Umbilical cord (tissue), 2 donors: ENCODE measurements at places on chromosomes 6 and 20.

DNA sequence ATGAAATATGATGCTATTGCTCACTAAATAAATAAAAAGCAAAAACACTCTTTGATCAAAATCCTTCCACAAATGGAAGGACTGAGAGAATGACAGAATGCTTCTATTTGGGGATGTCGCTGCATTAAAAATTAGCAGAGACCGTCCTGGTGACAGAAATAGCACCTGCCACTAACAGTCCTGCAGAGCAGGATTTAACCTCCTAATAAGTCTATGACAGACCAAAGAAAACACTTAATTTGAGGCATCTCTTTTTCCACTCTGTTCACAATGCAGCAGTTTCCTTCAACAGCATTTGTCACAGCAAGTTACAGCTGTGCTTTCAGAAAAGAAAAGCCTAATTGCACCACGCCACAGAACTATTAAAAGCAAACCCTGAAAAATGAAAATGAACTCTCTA is 140.6 kb upstream of the BEND6 start:
- no peak for DNase-seq

- DNase-seq = peak; percentile 79
Observed at GRCh38 chr6:85482905-85483700, 33.2 kb downstream of the NT5E start.

DNA sequence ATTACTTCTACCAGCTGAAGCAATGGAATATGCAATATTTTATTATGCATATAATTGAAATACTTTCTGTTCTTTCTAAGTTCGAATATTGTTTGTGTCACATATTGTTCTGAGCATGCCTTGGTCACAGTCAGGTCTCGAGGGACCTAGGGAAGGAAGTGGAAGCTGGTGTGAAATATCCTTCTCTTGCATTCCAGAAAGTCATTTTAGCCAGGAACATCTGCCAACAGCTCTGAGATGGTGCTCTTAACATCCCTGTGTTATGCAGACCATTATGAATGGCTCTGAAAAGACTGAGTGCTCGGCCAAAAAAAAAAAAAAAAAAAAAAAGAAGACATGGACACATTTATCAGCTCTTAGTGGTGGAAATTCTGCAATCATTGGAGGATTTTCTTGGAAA is 132.7 kb upstream of the JAG1 start:
- no peak for DNase-seq

DNA sequence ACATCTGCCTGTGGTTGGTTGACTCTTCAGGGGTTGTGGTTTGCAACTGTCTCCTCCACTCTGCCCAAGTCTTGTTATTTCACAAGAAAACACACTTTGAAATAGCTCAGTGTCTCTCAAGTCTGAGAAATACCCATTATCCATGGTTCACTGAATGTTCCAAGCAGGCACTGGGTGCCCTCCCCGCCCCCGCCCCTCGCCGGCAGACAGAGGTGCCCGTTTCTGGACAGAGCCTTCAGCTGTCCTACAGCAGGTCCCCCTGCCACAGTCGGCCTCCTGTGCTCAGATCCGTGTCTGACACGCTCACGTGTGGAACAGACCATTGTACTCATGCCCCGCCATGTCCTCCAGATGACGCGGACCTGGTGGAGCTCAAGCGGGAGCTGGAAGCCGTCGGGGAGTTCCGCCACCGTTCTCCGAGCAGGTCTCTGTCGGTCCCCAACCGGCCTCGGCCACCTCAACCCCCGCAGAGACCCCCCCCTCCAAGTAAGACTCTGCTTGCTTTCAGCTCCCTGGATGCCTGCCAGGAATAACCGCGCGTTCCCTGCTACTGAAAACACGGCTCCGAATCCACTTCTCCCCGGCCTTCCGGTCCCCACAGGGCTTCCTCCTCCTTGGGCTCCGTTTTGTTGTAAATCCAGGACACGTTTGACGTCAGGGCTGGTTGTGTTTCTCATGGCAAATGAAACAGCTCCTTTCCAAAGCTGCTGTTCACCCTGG is 81.4 kb downstream of the SERAC1 start:
- no peak for DNase-seq

GRCh38 chr6:143543435-143543834 is 31.9 kb upstream of the FUCA2 start:
- DNase-seq = no peak

GRCh38 chr6:152499931-152500330 is 137.2 kb downstream of the SYNE1 start:
- DNase-seq = peak; percentile 5

- DNase-seq = peak; percentile 36
Observed at GRCh38 chr6:166595061-166595780, 8.7 kb upstream of the RAMACL start.

GRCh38 chr6:157454762-157455714 is 74.0 kb downstream of the ZDHHC14 start:
- no peak for DNase-seq

DNA sequence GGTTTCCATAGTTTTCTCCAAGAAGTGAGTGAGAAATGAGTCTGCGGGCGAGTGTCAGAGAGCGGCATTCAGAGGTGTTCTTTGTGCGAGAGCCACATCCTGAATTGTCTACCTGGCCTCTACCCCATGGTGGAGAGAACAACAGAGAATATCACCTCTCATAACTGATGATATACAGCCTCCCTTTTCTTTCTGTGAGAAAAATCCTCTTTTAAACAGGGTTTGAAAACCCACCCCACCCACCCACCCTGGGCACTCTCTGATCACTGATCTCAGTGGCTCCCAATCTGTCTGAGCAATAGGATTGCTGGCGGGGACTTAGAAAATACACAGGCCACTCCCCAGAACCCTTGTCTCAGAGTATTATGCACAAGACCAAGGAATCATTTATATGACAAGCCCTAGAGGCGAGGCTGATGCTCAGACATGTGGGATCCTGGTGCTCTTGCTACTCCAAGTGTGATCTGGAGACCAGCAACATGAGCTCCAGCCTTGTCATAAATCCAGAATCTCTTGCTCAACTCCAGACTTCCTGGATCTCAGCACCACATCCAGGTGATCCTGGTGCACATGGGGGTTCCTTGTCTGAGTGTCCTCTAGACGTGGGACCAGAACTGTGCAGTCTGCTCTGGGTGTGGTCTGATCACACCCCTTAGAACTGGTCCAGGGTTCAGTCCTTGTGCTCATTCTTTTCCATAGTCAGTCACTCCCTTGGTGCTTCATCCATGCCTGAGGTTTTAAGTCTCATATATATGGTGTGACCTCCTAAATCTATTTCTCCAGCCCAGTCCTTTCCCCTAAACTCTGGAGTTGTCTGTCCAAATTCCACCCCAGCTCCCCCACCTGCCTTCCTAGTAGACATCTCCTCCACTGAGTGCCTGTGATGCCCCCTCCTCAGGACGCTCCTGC is 5.3 kb downstream of the HLA-B start:
- DNase-seq = no peak

GRCh38 chr6:90483116-90483839 is 103.6 kb downstream of the MAP3K7 start:
- DNase-seq = no peak

DNA sequence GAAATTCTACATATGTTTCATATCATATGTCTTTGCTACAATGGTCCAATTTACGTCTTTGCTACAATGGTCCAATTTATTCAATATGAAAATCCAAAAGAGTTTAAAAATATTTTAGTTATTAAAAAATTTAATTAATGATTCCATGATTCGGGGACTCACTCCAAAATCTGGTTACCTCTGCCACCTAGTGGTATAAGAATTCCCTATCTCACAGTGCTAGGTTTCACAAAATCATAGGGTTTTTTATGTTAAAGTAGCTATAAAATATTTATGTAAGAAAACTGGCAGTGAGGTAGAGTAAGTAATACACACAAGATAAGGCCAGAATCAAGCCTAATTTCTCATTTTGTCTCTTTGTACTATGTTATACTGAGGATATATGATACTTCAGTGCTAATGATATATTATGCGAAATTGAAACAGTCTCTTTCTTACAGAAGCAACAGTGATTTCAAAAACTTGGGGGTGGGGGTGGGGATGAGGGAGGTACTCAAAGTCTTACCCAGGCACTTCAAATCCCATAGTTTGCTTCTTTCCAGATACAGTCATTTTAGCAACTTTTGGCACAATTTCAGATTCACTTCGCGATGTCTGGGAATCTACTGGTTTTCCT is 52.3 kb downstream of the HBS1L start:
- DNase-seq = peak; percentile 7

GRCh38 chr20:44856856-44857448 is 28.6 kb upstream of the YWHAB start:
- DNase-seq = no peak

DNA sequence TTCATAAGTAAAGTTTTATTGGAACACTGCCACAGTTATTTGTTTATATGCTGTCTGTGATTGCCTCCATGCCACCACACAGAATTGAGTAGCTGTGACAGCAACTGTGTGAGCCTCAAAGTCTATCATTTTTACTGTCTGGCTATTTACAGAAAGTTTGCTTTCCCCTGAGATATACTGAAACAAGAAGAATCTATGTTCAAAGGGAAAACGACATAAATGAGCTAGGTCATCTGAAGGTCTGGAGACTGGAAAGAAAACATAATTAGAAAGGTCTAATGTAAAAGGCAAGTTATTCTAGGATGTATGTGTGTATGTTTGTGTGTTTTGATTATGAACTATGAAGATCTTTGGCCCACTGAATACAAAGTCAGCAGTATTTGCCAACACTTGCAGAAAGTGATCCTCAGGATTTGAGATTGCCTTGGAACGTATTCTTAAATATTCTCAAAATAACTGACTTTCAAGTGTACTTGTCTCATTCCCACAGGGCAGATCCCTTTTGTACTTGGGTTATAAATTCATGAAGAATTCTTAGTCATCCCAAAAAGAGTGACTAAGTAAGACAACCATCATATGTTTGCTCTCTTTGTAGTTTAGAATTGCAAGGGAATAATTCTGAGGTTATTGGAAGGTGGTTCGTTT is 677.7 kb downstream of the DOK5 start:
- DNase-seq = peak; percentile 61

GRCh38 chr20:24648919-24649318 is 179.5 kb downstream of the SYNDIG1 start:
- no peak for DNase-seq

DNA sequence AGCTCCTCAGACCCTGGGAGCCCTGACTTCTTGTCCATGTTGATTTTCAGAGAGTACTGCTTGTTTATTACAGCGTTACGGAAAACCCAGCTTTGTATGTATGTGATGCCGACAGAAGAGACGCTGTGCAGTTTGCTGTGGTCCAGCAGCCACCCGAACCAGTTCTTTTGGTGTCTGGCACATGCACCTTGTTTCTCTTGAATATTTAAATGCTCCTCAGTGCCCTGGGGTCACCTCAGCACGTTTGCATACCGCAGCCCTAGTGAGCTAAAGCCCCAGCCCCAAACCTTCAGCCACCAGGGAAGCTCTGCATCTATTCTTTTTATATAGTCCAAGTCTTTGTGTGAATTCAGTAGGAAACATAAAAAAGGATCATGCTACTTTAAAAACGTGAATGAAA is 39.9 kb downstream of the AFDN start:
- no peak for DNase-seq

GRCh38 chr20:61307686-61308476 is 55.8 kb downstream of the CDH4 start:
- no peak for DNase-seq

DNA sequence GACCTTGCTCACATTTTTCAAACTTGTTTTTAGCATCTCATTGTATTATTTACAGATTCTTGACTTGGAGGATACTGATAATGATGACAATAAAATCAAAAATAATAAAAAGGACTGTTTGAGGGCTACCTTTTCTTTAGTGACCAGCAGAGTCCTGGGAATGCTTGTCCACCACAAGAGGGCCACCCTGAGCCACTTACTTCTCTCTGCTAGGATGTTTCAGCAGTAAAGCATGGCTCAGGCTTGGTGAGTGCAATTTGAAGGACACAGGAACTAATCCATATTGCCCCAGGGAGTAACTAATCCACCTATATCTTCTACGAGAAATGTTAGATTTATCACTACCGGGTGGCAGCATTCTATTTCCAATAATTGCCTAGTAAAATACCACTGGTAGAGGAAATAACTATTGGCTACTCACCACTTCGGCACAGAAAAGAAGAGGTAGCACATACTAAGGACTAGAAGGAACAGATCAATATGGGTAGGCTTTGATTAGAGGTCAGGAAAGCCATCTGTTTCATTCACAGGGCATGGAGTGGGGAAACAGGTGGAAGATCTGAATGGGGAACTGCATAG is 5.8 kb upstream of the KIAA0408 start:
- peak; percentile 50 for DNase-seq

GRCh38 chr6:71902261-71902660 is 15.9 kb downstream of the RIMS1 start:
- DNase-seq = no peak

GRCh38 chr6:11824986-11825385 is 46.4 kb upstream of the ADTRP start:
- DNase-seq = no peak

- no peak for DNase-seq
Observed at GRCh38 chr6:43105538-43106222, 29.6 kb downstream of the PTK7 start.

- no peak for DNase-seq
Observed at GRCh38 chr6:170187669-170188566, 103.0 kb downstream of the DLL1 start.

- no peak for DNase-seq
Observed at GRCh38 chr20:6134592-6134991, 11.8 kb upstream of the FERMT1 start.

DNA sequence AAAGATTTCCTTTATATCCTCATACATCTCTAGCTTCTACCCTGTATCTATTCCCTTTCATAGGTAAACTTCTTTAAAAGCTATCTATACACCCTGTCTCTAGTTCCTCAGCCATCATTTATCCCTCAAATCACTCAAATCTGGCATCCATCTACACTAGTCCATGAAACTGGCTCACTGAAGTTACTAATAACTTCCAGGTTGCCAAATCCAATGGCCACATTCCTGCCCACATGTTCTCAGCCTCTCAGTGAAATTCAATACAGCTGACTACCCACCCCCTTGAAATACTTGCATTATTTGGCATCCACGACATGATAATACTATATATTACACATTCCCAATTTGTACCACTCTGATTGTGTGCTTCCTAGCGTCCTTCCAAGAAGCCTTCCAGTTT is 8.7 kb downstream of the REPS1 start:
- no peak for DNase-seq

DNA sequence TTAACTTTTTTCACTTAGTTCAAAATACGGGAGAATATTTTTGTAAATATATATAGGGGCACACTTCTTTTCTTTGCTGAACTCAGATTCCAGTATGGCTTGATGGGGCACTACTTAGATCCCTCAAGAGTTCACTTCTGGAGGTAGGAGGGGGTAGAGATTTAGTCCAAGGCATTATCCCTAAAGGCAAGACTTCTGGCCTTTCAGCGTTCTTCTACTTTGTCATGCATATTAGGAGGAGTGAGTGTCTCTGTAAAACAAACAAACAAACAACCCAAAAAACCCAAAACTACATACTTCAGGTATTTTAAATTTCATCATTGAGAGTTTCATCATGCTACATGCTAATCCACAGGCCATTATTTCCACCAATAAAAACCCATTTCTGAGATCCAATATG is 32.0 kb downstream of the SMPDL3A start:
- DNase-seq = no peak

GRCh38 chr6:111662794-111663593 is 57.3 kb upstream of the TRAF3IP2 start:
- DNase-seq = peak; percentile 57

- DNase-seq = no peak
Observed at GRCh38 chr6:50272611-50273010, 222.9 kb upstream of the DEFB112 start.
